ENCODE measurements at places on chromosomes 1 and 21.

GRCh38 chr1:15350551-15351200, 59.0 kb upstream of the EFHD2 start:
- no peak for DNase-seq

- no peak for DNase-seq
Observed at GRCh38 chr1:8477166-8477982, 159.5 kb downstream of the SLC45A1 start.

- DNase-seq: no peak
Observed at GRCh38 chr1:227010645-227011044, 70.6 kb downstream of the COQ8A start.

DNA sequence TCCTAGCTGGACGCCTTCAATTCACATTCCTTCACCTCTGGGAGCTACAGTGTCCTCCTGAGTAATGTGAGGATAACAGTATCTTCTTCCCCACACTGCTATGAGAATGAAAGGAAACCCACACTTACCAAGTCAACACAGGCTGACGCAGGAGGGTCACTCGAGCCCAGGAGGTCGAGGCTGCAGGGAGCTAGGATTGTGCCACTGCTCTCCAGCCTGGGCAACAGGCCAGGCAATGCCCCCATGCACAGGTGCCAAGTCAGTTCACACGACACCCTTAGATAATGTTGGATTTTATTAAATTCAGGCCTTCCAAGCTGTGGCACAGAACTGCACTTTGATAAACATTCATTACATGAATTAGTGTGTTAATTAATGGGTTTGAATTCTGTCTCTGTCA, 31.9 kb downstream of the MATN1 start:
- DNase-seq: no peak

GRCh38 chr1:221418346-221418745, 323.5 kb downstream of the DUSP10 start:
- no peak for DNase-seq

DNA sequence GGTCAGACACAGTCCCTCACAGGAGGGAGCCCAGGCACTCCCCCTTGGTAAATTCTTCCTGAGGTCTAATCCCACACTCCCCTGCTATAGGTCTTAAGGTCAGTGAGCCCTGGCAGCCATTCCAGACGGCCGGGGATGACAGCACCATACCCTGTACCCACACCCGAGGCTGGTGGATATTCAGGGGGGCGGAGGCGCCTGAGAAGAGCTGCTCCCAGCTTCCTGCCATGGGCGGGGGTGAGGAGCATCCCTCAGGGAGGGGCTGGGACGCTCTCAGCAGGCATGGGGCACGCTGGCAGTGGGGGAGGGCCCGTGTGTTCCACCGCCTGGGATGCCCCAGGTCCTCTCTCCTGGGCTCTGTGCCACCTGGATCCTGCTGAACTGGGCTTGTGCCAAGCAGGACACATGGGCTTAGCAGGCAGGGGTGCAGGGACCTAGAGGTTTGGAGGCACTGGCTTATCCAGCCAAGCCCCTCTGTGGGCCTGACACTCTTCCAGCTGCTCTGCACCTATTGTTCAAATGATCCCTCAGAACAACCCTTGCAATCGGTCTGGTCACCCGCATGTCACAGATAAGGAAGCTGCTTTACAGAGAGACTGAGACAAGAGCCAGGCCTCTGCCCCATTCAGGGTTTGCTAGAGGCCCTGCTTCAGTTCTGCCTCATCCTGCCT, 5.7 kb upstream of the ADGRB2 start:
- no peak for DNase-seq

Measured in NCI-H1048 (cell line).